ENCODE measurements at places on chromosomes 2 and 18.
A peak's percentile ranks its signal among the peaks of the same experiment; 100 is the strongest.

GRCh38 chr18:61883547-61883946, 9.3 kb downstream of the RNF152 start:
- no peaks in the 10 kb centered on the region for H3K36me3 ChIP-seq
- no peak for DNase-seq
- H3K27ac ChIP-seq: no peak overlapping the region
- H3K27me3 ChIP-seq: peaks cover 8% of the 10 kb centered on the region

- H3K4me1 ChIP-seq: peaks cover 74% of the 10 kb centered on the region
- DNase-seq: no peak
- no peaks in the 10 kb centered on the region for H3K36me3 ChIP-seq
- no peaks in the 10 kb centered on the region for H3K27me3 ChIP-seq
- H3K4me3 ChIP-seq: no peak overlapping the region
Observed at GRCh38 chr2:227461811-227462461, 10.0 kb upstream of the AGFG1 start.

- no peaks in the 10 kb centered on the region for H3K27me3 ChIP-seq
Observed at GRCh38 chr18:54134053-54134452, 90.4 kb downstream of the MBD2 start.

DNA sequence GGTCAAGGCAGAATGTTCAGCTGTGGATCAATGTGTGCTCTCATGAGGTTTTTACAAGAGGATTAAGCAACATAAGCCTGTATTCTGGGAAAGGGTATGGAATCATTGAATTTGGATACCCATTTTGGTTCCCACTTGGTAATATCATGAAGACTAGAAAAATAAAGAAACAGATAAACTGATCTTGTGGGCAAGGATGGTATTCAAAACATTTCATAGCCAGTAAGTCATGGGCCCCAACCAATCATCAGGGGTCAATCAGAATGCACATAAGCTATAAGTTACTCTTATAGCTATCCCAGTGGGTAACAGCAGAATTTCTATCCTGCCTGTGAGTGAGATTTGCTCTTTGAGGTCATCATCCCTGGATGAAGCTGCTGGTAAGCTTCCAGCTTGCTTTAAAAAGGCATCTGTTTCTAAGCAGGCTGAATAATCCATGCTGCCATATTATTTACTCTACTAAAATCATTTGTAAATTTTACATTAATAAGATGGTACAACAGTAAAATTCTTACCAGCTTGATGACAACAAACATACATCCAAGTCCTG, 291.2 kb downstream of the RAD51AP2 start:
- H3K4me1 ChIP-seq: no peaks in the 10 kb centered on the region
- H3K36me3 ChIP-seq: no peaks in the 10 kb centered on the region
- no peak overlapping the region for H3K4me3 ChIP-seq
- no peak overlapping the region for H3K27ac ChIP-seq

DNA sequence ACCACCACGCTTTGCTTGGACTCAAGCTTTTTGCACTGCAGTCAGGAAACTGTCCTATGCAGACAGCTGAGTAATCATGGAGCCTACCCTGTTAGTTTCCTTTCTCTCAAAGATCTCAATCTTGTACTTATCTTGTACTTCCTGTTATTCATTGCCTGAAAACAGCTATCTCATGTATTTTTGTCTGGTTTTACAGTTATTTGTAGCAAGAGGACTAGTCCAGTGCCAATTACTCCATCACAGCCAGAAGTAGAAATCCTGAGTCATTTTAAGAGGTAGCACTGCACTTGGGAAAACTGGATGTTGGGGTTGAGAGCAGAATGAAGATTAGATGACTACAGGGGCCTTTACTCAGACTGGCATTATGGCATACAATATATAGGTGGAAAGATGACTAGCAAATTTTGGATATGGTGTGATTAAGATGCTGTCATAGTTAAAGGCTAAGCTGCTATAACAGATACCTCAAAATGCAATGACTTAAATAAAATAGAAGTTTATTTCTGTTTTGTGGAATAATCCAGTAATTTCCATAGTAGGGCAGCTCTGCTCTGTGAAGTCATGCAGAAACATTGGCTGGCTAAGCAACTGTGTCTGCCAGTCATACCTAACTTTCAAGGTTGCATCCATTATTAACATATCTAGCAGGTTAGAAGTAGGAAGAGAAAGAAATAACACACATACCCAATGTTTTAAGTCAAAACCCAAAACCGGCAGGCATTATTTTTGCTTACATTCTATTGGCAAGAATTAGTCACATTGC, 21.1 kb upstream of the CHMP3 start:
- peaks cover 2% of the 10 kb centered on the region for H3K27me3 ChIP-seq
- no peak for DNase-seq
- peak overlapping the region; percentile 84 for H3K27ac ChIP-seq
- H3K4me3 ChIP-seq: no peak overlapping the region
- peaks cover 10% of the 10 kb centered on the region for H3K4me1 ChIP-seq

DNA sequence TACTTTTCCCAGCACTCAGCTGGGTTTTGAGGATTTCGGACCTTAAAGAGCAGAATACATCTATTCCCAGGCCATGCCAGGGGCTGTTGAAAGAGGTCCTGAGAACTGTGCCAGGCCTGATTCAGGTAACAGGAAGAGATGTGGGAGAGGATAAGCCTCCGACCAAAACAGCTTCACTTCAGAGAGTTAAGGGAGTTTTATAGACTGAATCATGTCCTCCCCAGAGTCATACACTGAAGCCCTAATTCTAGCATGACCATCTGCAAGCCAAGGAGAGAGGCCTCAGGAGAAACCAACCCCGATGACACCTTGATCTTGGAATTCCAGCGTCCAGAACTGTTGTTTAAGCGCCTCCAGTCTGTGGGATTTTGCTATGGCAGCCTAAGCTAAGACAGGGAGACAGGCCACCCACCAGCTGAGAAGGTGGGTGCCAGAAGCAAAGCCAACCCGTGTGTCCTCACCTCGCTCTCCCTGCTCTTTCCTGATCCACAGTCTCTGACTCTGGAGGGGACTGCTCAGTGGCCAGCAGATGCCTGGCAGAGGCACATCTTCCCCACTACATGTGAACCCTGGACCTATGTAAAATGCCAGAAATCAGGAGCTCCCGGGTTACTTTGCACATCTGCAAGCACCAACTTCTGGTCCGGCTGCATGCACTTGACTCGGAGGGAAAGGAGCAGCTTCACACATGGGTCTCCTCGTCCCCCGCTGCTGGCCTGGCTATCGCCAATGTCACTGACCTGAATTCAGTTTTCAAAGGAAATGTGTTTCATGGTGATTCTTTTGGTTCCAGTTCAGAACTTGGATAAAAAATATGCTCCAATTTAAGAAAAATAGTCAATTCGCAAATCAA, 116.8 kb upstream of the EPC2 start:
- no peak for DNase-seq
- peaks cover 5% of the 10 kb centered on the region for H3K36me3 ChIP-seq
- H3K4me1 ChIP-seq: peaks cover 75% of the 10 kb centered on the region
- H3K4me3 ChIP-seq: peak overlapping the region; percentile 67

Measured in activated CD4-positive, alpha-beta T cell treated with anti-CD3 and anti-CD28 coated beads, Interleukin-2, amount 10 ng/mL, durations not matched to agents 7 days and 5 days (primary cell).